Stimulated activated CD4-positive, alpha-beta T cell treated with anti-CD3 and anti-CD28 coated beads, TNF-alpha, amount 100 ng/mL, for 1 hour (primary cell): ENCODE measurements at places on chromosomes 16 and 17.

DNA sequence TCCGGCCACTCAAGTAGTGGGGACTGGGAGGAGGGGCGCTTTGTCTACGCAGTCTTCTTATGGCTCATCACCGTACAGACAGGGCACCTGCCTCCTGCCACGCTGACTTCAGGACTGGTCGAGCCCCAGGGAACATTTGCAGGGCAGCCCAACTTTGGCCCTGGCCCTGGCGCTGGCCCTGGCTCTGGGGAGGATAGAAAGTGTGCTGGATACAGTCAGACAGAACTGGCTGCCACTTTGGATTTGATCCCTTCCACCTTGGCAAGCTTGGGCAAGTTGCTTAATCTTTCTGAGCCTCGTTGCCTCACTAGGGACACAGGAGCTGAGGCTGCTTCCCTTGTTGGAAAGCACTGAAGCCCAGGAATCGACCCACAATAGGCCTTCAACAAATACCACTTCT is 13.6 kb downstream of the LGALS9 start:
- DNase-seq, result no peak

DNA sequence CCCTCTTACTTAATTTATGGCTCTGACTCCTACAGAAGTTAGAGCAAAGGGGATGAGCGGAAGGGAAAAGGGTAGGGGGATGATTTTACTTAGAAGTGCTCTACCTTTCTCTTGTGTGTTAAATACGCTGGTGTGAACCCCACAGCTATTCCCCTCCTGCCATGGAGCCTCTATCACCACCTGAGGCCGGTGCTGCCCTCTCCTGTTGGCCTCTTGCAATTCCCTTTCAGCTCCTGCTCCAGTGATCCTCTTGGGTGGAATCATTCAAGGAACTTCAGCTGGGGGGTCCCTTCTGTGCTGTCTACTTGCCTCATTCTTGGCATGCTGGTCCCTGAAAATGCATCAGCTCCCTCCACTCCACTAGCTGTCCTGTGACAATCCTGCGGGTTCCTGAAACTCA is 41.8 kb upstream of the CDH8 start:
- DNase-seq, result no peak

- DNase-seq, result no peak
Observed at GRCh38 chr16:1771864-1772361, 570 bp upstream of the NME3 start.

GRCh38 chr17:60327134-60327900 is 64.6 kb downstream of the USP32 start:
- no peak for DNase-seq

DNA sequence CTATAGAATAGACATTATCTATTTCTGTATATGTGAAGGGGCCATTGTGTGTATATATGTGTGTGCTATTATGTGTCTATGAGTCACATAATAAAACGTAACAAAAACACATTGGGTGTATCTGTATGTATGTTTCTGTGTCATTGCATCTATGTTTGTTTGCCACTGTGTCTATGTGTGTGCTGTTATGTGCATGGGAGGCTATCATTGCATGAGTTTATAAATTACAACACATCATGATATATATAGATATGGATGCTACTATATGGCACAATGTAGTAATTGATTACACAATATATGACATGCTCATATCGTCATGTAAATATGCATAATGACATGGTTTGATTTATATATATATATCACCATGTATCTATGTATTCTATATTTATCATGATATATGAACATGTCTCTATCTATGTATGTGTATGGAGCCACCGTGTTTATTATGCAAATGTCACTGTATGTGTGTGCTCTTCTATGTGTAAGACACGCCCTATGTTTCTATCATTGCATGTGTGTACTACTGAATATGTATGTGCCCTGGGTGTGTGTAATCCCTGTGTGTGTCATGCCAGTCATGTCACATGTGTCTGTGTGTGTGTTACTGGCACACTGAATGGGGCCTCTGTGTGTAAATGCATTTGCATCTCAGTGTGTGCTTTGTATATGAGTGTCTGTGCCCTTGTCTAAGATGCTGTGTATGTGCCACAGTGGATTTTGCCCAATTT is 1.4 kb upstream of the TSPOAP1 start:
- DNase-seq, result no peak

DNA sequence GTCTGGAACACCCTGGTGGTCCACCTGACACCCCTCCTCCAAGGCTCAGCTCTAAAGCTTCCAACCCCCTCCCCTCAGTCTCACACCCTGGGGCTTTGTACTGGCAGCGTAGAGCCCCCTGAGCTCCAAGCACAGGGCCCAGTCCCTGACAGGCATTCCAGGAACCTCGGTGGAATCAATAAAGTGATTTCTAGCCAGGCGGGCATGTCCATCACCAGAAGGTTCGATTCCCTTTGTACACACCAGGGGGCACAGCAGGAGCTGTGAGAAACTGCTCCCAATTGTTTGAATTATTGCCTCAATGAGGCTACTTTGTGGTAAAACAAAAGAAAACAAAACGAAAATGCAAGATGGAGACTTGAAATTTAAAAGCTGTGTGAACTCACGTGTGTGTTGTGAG is 51.8 kb downstream of the SMPD3 start:
- DNase-seq, result no peak

DNA sequence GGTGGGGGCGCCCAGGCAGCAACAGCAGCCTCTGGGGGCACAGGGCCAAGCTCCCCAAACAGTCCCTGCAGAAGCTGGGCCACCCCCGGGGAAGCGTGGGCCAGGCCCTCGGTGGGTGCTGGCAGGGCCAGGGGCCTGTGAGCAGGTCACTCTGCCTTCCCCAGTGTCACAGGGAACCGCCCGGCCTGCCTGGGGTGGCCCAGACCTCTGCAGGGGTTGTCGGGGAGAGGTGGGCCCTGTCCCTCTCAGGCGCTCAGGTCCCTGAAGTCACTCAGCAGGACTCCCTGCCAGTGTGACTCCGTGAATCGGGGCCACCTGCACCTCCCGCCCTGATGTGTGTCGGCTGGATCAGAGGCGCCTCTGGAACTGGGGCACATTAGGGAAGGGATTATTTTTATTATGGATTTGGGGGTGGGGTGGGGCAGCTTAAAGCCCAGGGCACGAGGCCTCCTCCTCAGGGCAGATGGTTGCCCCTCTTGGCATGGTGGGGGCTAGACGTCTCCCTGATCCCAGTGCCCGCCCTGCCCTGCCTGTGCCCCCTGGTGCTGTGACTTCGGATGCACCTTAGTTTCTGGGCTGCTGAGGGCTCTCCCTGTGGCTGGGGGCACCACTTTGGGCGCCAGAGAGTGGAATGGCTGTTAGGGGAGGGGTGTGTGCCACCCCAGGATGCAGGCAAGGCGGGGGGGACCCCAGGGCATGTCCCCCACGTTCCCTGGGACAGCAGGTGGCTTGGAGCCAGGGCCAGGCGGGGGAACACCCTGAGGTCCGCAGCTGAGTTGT is 1.2 kb upstream of the GNG13 start:
- no peak for DNase-seq

DNA sequence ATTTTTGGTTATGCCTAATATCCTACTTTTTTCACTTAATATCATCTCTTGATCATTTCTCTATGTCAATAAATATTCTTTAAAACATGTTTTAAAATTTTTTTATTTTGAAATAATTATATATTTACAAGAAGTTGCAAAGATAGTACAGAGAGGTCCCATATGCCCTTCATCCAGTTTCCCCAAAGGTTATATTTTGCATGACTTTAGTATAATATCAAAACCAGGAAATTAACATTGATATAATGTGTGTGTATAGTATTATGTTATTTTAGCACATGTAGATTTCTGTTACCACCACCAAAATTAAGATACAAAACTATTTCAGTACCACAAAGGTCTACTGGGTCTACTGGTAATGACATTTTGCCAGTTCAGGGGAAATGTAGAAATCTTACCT is 60.7 kb downstream of the EFCAB5 start:
- DNase-seq, result no peak

- no peak for DNase-seq
Observed at GRCh38 chr16:48408688-48409087, 23.5 kb upstream of the SIAH1 start.

- DNase-seq, result no peak
Observed at GRCh38 chr16:9165681-9166080, 74.2 kb downstream of the HAPSTR1 start.

DNA sequence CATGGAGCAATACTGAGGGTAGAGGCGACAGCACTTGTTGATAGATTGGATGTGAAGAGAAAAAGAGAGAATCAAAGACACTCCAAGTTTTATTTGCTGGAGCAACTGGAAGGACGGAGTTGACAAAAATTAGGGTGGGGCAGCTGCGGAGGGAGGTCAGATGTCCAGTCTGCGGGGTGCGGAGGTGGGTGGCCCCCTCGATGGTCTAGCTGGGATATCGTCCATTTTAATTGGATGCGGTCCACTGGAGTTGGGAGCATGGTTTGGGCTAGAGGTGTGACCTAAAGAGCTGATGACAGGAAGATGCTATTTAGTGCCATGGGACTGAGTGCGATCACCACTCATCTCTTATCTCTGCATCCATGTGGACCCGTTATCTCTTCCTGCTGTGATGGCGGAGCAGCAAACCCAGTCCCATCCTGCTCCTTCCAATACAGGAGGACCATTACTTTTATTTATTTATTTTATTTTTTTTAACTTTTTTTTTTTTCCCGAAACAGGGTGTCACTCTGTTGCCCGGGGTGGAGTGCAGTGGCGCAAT is 48.3 kb upstream of the CBX4 start:
- DNase-seq, result no peak

DNA sequence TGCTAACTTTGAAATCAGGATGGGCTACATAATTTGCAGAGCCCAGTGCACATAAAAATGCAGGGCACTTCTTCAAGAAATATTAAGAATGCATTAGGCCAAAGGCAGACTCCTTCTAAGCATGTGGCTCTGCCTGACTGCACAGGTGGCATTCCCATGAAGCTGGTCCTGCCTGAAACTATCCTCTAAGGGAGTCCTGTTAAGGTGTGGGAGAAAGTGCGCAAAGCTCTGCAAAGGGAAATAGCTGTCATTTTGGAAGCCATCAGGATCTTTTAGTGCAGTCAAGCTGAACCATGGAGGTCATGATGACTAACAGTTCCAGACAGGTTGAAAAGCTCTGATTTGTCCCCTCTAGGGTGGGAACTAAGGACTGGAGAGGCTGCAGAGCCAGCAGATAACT is 41.9 kb upstream of the CRHR1 start:
- DNase-seq, result no peak

DNA sequence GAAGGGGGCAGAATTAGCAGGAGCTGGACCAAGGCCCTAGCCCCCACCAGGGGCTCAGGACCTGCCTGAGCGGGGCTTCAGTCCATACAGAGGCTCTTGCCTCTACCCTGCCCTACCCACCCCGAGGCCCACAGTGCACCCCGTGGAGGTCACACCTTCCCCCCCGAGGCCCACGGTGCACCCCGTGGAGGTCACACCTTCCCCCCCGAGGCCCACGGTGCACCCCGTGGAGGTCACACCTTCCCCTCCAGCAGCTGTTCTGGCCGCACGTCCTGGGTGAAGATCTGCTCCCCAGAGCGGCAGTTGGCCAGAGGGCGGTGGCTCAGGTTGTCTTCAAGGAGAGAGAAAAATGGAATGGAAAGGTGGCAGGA is 11.4 kb downstream of the CASKIN2 start:
- DNase-seq, result no peak

GRCh38 chr17:41777157-41777573 is 9.3 kb downstream of the JUP start:
- DNase-seq, result no peak

DNA sequence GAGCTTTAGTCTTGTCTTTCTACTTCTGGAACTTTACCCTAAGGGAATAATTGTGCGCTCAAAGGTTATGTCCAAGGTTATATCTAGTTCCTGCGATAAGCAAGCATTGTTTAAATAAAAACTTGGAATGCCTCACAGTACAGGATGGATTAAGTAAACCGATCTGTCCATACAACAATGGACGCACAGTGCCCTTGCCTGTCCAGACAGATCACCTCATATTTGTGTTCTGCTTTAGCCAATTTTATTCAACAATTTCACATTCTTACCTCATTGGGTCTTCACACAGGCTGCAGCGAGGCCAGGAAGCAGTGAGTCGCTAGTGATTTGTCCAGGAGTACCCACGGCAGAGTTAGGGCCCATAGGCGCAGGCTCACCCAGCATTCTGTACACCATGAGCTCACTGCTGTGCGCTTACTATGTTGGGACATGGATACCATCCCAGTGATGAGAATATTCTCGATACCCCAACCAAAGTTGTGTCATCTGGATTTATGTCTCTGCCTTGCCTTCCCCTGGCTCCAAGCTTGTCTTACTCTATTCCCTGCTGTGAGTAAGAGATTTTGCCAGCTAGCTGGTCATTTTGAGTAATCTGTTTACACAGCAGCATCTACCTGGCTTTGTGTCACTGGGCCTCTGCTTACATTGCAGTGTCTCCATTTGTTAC is 39.8 kb downstream of the USP43 start:
- no peak for DNase-seq
